Stimulated activated CD8-positive, alpha-beta memory T cell treated with anti-CD3 and anti-CD28 coated beads, Interleukin-2, amount 100 ng/mL, for 1 hour (primary cell): ENCODE measurements at places on chromosomes 6 and 20.

DNA sequence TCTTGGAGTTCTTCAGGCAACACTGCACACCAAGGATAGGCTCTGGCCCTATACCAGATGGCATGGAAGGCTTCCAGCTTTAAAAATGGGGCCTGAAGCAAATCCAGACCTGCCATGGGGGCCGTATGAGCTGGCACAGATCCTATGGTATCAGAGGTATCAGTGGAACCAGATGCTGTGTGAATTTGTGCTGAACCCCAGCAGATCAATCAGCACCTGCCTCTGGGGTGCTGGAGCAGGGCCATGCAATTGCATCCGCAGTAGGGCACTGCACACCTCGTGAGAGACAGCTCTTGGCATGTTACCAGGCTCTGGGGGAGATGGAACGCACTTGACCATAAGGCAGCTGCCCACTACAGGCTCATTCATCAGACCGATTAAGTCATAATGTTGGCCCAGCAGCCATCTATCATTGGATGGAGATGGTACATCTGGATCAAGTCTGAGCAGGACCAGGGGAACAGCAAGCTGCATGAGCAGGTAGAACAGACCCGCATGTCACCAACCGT, 221.5 kb downstream of the MYLK4 start:
- DNase-seq: no peak

DNA sequence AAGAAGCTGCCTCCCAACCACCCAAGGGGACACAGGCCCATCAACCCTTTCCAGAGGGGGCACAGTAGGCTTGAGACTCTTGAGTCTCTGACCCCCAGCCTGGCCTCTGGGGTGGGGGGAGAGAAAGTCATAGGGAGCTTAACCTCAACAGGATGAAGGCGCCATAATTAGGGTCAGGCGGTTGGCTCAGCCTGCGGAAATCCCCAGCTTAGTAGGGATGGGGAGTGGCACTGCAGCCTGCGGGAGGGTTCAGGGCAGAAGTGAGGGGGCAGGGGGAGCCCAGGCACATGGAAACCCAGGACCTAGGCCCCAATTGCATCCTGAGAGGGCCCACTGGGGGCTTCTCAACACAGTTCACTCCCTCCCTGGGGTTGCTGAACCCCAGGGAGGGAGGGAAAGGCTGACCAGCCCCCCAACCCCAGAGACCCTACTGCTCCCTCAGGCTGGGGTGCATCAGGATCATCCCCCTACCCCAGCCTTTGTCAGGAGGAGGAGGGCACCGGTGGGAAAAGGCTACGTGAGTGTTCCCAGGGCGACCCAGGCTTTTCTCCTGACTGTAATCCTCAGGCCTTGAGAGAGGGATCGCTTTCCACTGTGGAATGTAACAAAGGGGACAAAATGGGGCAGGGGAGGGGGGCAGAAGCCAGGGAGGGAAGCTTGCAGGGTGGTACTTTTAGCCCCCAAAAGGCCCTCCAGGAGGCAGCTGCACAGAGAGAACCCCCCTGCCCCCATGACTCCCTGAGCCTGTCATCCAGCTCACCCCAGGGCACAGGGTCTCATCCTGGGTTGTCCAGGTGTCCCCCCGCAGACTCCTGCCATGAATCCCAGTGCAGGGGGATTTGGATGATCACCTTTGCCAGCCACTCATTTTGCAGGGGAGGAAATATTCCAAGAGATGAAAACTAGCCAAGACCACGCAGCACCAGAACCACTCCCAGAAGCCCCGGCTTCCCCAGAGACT, 46.4 kb downstream of the MRPL14 start:
- no peak for DNase-seq

DNA sequence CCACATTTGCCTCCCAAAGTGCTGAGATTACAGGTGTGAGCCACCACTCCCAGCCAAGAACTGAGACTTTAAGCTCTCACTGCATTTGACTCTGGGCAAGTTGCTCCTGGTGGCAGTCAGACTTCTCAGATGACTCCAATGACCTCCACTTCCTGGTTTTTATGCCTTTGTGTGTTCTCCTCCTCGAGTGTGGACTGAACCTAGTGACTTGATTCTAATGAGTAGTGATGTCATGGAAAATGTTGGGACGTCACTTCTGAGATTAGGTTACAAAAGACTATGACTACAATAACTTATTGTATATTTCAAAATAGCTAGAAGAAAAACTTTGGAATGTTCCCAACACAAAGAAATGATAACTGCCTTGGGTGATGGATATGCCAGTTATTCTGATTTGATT, 12.0 kb downstream of the SPINT3 start:
- DNase-seq: no peak

- no peak for DNase-seq
Observed at GRCh38 chr6:38794682-38795081, 79.6 kb downstream of the DNAH8 start.

- no peak for DNase-seq
Observed at GRCh38 chr6:63730311-63730710, 94.7 kb downstream of the PHF3 start.

DNA sequence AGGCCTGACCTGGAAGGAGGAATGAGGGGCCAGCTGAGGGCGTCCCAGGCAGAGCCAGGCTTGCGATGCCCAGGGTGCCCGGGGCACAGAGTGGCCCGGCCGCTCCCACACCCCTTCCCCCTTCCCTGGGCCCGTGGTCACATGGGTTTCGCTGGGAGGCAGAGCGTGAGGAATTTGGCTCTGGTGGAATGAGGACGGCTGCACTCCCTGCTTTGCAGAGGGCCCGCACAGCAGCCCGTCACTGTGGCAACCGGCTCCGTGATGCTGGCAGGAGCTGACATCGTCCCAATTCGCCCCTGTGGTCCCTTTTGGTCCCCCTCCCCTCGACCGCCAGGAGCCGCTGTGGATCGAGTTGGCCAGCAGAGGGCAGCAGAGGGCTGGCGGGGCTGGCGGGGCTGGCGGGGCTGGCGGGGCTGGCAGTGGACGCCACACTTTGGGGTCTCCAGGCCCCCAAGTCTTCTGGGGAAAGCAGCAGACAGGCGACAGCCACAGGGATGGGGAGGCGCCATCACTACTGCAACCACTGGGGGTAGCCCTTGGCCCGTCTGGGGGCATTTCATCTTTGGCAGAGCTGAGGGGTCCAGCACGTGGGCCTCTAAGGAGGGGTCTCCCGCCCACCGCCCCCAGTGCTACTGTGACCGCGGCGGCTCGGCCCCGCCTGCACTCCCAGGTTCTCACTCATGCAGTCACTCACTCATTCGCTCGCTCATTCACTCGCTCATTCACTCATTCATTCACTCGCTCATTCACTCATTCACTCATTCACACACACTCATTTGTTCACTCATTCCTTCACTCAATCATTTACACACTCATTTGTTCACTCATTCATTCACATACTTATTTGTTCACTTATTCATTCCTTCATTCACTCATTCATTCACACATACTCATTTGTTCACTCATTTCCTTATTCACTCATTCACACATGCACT, 49.7 kb upstream of the BHLHE23 start:
- no peak for DNase-seq

DNA sequence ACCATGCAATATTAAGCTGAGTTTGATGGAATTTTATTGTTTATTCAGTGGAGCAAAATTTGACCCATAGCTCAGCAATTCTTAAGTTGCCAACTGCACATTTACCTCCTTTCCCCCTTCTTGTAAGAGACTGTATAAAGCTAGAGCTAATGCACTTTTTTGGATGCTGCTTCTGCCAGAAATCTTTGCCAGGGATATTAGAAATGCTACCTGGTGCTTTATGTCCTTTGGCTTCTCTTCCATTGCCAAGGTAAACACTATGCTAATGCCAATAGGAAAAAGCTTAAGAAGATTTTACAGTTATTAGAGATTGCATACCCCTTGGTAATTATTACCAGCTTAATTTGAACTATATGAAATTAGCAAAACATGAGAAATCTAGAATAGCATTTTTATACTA, 79.0 kb upstream of the OGFRL1 start:
- no peak for DNase-seq

GRCh38 chr20:46771195-46771588, 61.7 kb downstream of the SLC2A10 start:
- no peak for DNase-seq

DNA sequence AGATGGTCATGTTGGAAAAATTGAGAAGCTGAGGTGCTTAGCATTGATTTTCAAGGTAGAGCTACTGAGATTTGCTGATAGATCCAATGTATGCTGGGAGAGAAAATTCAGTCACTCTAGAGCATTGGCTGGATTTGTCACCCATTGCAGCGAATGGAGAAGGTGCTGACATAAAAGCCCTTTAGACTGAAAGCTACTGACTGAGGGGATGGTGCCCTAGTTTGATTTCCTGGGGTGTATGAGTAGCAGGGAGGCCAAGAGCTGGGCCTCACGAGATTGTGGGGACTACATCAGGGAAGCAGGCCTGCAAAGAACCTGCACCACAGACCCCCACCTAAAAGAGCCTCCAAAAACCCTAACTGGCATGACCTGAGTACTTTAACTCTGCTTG, 23.9 kb upstream of the PRND start:
- no peak for DNase-seq

DNA sequence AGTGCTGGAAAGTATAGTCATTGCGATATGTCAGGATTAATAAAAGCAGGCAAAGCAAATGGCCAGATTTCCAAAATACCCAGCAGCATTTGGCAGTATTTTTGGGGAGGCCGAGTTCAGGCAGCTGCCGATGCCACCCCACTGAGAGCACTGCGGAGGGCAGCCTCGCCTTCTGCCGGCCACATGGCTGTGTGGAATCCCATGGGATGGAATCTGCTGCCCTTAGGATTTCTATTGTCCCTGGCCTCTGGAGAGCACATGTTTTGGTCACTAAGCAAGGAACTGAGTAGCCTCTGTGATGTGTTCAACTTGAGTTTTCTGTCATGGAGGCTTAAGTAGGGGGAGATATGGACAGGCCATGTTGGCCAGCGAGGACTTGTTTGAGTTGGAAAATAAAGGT, 123.0 kb downstream of the FARS2 start:
- no peak for DNase-seq

GRCh38 chr6:132096996-132097395, 145.8 kb upstream of the CCN2 start:
- no peak for DNase-seq

GRCh38 chr20:53984356-53985149, 85.8 kb downstream of the BCAS1 start:
- DNase-seq: no peak

GRCh38 chr6:125227244-125227643, 73.7 kb downstream of the TPD52L1 start:
- no peak for DNase-seq

DNA sequence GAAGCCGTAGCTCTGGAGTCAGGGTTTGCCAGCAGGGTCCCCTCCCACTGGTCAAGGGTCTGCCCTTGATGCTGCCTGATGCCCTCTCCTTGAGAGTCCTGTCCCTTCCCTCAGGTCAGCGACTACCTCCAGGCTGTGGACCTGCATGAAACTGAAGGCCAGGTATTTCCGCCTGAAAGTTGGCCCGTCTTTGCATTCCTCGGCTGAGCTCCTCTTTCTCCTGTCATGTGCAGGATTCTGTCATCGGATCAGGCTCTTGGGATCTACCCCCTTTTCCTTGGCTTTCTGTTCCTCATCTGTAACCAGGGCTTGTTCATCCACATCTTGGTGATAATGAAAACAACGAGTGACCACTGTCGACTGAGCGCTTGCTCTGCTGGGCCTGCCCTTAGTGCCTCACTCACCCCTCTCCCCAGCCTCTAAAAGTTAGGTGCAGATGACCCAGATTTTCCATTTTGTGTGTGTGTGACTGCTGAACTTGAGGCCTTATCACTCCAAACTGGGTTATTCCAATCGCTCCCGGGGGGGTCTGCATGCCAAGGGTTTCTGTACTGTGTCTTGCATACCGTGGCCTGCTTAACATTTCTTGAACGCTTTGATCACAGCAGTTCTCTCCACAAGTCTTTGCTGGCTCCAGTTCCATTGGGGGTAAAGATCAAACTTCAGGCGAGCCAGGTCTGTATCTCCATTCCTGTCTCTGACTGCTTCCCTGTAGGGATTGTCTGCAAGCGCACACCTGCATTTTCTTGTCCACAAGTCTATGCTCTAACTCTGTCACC, 81.6 kb downstream of the DTD1 start:
- no peak for DNase-seq

- no peak for DNase-seq
Observed at GRCh38 chr6:8736156-8736895, 301.0 kb upstream of the SLC35B3 start.

GRCh38 chr20:9912858-9913434, 74.1 kb upstream of the PAK5 start:
- DNase-seq: no peak

- no peak for DNase-seq
Observed at GRCh38 chr6:166253281-166253681, 54.9 kb downstream of the PRR18 start.

DNA sequence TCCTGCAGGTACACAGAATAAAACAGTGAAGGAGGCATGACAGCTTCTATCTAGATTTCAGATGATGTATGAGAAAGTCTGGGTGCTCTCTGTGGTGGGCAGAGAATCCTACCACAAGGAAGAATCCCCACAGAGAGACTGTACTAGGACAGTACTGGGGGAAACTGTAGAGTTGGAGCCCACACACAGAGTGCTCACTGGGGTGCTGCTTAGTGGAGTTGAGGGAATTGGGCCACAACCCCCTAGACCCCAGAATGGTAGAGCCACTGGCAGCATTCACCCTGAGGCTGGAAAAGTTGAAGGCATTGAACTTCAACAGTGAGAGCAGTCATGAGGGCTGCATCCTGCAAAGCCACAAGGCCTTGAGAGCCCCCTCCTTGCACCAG, 62.2 kb upstream of the TNFRSF21 start:
- no peak for DNase-seq

GRCh38 chr6:98832284-98833056, 1.9 kb upstream of the POU3F2 start:
- no peak for DNase-seq

DNA sequence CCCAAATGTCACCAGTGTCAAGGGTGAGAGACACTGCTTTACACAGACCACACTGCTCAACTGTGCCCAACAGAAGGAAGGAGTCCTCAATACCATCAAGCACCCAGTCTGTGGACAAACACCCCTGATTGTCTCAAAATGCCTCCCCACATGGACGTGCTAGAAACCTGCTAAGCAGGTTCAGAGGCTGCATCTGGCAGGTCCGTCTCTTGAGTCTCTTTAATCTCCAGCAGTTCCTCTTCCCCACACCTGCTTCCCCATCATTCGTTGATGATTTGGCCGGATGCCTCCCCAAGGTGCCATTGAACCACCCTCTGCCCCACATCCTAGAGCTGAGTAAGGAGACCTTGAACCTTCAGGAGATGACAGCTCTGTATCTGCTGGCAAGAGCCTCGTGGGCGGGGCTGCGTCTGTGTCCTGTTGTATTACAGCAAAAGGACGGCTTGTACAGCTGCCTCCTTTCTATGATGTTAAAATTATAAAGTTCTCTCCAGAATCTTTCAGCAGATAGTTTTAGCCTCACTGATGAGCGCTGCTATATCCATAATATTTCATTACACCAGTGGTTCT, 179.2 kb downstream of the PREX1 start:
- DNase-seq: no peak

DNA sequence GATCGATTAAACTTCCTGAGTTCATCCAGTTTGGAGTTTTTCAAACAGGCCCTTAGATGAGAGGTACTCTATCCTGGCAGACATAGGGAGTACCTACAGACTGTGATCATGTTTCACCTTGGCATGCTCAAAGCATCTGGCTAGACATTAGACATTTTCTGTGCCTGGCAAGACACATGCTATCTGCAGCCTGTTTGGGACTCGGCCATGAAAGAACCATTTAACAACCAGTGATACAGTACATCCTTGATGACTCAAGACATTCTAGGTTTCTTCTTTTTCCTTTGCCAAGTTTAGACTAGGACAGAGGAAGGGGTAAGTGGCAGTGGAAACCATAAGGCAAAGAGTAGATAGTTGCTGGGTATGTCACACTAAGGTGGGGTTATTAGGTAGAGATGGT, 15.4 kb upstream of the PAQR8 start:
- no peak for DNase-seq
